ENCODE measurements at places on chromosomes 16 and 17.
A peak's percentile ranks its signal among the peaks of the same experiment; 100 is the strongest.

DNA sequence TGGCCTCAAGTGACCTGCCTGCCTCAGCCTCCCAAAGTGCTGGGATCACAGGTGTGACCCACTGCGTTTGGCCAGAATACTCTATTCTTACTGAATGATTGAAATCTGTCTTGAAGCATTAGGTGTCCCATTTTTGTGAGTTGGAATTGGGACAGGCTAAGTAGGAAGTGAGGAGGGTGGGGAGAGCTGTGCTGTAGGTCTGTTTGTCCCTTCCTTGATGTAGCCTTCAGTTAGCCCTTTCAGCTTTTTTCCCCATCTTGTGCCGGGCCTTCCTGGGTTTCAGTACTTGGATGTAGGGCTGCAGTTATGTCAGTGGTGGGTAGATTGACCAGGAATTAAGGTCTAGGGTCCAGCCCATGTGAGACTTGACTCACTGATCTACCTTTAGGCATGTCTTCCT is 8.7 kb downstream of the PYCARD start:
- DNase-seq, result no peak
- no peak overlapping the region for H3K4me3 ChIP-seq
- no peaks in the 10 kb centered on the region for H3K4me1 ChIP-seq

DNA sequence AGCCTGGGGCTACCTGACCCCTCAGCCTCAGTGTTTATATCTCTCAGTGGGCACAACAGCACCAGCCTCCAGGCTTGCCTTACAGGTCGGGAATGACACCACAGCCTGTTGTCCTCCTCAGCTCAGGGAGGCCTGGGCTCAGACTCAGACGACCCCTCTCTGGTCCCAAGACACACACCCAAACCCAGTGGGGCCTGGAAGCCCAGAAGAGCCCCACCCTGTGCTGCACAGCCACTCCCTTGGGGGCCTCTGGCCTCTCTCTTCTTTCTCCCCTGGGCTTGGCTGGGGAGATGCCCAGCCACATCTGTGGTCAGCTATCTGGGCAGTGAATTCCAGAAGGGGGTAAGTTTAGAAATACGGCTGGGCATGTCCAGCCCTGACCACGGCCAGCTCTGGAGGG is 2.4 kb downstream of the NATD1 start:
- H3K36me3 ChIP-seq, result no peaks in the 10 kb centered on the region
- H3K27ac ChIP-seq, result no peak overlapping the region
- H3K4me3 ChIP-seq, result no peak overlapping the region

- no peak overlapping the region for H3K27ac ChIP-seq
- no peaks in the 10 kb centered on the region for H3K27me3 ChIP-seq
- H3K4me1 ChIP-seq, result no peaks in the 10 kb centered on the region
- H3K36me3 ChIP-seq, result no peaks in the 10 kb centered on the region
- DNase-seq, result no peak
These were observed 214.6 kb downstream of the CCDC182 start for GRCh38 chr17:57530508-57530907.

DNA sequence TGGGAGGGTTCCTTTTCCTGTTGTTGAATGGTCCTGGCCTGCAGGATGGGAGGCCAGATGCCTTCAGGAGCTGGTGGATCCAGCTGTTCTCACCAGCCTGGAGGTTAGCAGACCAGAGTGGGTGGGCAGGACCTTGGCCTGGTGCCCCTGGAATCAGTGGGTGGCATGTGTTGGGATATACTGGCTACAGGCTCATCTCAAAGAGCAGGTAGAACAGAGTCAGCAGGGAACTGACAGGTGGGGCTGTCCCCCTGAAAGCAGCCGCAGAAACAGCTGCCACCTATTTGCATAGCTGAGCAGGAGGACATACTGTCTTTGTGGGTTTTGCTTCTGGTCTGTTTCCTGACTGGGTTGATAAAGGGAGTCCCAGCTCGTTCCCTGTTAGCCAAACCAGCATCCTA is 144.1 kb downstream of the RAB11FIP4 start:
- H3K27ac ChIP-seq, result no peak overlapping the region
- peaks cover 7% of the 10 kb centered on the region for H3K36me3 ChIP-seq
- peaks cover 13% of the 10 kb centered on the region for H3K4me1 ChIP-seq

DNA sequence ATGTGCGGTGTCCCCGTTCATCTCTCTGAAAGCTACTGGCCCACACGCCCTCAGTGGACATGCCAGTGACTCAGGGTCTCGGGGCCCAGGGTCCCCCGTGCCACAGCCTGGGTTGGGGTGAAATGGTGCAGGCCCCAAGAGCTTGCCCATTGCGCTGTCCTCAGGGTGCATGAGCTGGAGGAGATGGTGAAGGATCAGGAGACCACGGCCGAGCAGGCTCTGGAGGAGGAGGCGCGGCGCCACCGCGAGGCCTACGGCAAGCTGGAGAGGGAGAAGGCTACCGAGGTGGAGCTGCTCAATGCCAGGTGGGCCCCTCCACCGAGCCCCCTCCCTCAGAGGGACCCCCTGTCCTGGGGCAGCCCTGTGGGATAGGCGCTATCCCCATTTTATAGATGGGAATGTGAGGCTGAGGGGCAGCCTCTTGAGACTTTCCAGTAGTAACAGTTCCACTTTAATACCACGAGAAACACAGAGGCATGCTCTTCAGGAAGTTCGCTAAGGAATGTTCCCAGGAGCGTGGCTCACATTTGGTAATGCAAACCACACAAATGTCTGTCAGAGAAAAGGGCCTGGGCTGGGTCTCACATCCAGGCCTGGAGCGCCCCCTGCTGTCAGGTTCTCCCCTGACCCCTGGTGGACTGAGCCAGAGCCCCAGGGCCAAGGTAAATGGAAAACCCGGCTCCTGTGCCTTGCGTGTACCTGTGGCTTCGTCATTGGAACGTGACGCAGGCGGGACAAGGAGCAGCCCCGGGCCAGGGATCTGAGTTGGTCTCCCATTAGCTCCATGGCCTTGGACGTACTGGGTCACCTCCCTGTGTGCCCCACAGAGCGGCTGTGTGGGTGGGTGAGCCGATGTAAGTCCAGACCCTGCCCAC is 133.7 kb downstream of the RAB11FIP4 start:
- peaks cover 5% of the 10 kb centered on the region for H3K4me1 ChIP-seq
- H3K36me3 ChIP-seq, result peaks cover 2% of the 10 kb centered on the region
- H3K27me3 ChIP-seq, result no peaks in the 10 kb centered on the region
- DNase-seq, result peak; percentile 21
- H3K4me3 ChIP-seq, result no peak overlapping the region

DNA sequence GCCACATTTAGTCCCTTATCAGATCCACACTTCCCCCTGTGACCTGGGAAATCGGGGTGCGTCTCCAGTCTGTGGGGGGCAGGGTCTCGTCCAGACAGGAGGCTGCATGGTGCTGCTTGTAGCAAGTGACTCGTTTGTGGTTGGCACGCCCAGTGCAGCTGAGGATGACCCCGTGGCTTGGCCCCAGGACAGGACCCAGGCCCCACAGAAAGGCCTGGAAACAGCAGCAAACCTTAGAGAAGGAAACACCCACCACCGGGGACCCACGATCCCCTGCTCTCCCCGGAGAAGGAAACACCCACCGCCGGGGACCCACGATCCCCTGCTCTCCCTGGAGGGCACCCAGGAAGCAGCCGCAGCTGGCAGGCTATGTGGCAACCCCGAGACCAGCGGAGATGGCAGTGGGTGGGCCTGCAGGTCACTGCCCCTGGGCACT is 8.2 kb upstream of the C16orf95 start:
- no peak overlapping the region for H3K27ac ChIP-seq
- H3K27me3 ChIP-seq, result no peaks in the 10 kb centered on the region
- peaks cover 3% of the 10 kb centered on the region for H3K4me1 ChIP-seq
- DNase-seq, result no peak

GRCh38 chr16:11306997-11307638 is 26.0 kb upstream of the PRM1 start:
- H3K4me3 ChIP-seq, result no peak overlapping the region
- peaks cover 3% of the 10 kb centered on the region for H3K4me1 ChIP-seq
- H3K27ac ChIP-seq, result no peak overlapping the region
- H3K36me3 ChIP-seq, result no peaks in the 10 kb centered on the region

DNA sequence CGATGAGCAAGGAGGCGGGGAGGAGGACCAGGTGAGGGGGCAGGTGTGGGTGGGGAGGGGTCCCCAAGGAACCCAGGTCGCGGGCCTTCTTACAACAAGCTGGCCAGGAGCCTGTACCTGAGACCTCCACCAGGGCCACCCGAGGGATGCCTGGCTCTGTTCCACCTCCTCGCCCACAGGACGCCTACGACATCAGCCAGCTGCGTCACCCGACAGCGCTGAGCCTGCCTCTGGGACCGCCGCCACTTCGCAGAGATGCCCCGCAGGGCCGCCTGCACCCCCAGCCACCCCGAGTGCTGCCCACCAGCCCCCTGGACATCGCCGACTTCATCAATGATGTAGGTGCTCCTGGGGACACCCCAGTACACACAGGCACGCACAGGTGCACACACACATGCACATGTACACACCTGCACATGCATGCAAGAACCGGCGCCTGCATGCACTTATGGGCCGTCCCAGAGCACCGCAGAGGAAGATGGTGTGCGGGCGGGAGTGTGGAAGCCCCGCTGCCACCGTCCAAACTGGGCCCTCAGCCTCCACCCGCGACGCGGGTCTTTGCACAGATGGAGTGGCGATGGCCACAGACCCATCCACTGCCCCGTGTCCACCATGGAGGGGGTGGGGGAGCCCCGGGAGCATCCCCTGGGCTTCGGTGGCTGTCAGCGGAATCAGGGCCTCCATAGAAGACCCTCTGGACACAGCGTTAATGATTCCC is 6.6 kb downstream of the SLC22A31 start:
- no peak overlapping the region for H3K27ac ChIP-seq
- peak overlapping the region; percentile 2 for H3K4me3 ChIP-seq
- H3K4me1 ChIP-seq, result no peaks in the 10 kb centered on the region
- no peaks in the 10 kb centered on the region for H3K36me3 ChIP-seq
- DNase-seq, result no peak
- peaks cover 9% of the 10 kb centered on the region for H3K27me3 ChIP-seq

DNA sequence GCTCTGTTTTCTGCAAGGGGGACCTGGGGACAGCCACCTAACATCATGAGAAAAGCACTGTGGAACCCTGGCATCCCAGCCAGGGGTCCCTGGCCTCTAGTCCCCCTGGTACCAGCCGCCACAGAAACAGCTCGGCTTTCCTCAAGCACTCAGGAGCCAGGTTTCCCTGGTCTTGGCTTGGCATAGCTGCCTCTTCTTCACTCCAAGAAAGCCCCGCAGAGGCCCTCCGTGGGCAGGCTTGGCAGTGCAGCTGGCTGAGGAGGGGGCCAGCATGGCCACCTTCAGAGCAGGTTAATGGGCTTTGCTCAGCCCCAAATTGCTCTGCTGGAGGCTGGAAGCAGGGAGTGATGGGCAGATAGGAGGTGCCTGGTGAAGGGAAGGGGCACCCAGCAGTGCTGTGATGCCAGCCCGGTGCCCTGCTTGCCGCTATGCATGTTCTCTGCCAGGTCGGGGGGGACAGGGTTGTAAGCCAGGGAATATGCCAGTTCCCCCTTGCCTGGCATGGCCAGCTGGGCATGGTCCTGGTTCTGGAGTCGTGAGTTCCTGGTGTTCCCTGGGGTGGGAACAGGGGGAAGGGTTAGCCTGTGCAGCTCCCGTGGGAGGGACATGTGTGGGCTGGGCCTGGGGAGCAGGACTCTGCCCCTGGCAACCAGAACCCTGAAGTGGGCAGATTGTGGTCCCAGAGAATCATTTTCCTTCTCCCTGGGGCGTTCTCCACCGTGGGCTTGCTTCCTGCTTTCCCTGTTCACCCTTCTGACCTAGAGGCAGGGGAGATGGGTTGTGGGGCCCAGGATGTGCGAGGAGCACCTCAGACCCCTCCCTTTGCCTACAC is 3.2 kb downstream of the ANKRD13B start:
- no peaks in the 10 kb centered on the region for H3K36me3 ChIP-seq
- H3K27me3 ChIP-seq, result no peaks in the 10 kb centered on the region
- no peak overlapping the region for H3K27ac ChIP-seq
- peaks cover 30% of the 10 kb centered on the region for H3K4me1 ChIP-seq
- DNase-seq, result no peak
- H3K4me3 ChIP-seq, result no peak overlapping the region

DNA sequence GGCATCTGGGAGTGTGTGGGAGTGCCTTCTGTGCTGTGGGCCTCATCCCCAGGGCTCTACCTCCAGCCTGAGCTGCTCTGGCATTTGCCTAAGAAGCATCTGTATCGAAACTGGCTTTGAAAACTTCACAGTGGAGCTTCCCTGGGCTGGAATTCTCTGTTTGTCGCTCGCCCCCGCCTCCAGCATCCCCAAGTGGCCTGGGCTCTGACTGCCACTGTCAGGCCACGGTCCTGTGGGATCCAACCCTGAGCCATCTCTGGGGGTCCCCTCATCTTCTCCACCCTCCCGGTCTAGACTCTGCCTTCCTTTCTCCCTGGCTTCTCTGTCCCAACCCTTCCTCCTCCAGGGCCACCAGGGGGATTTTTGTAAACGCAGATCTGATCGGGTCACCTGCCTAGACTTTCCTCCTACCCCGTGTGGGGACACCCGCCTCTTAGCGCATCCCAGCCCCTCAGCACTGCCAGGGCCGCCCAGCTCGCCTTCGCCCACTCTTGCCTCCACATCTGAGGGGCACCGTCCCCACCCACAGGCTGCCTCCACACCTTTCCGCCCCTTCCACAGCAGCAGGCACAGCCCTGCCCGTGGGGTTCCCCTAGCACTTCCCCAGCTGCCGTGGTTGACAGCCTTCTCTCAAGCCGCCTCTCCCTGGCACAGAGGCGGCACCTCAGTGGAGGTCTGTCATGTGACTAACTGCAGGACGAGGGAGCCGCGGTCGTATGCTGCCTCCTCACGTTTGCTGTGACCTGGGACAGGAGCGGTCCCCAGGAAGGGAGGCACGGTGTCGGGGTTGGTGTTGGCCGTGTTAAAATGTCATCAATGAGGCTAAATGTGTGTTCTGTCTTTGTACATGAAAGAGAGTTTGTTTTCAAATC is 12.0 kb downstream of the TBC1D24 start:
- DNase-seq, result no peak
- H3K27ac ChIP-seq, result no peak overlapping the region
- peaks cover 3% of the 10 kb centered on the region for H3K4me1 ChIP-seq
- H3K36me3 ChIP-seq, result no peaks in the 10 kb centered on the region
- H3K27me3 ChIP-seq, result no peaks in the 10 kb centered on the region

DNA sequence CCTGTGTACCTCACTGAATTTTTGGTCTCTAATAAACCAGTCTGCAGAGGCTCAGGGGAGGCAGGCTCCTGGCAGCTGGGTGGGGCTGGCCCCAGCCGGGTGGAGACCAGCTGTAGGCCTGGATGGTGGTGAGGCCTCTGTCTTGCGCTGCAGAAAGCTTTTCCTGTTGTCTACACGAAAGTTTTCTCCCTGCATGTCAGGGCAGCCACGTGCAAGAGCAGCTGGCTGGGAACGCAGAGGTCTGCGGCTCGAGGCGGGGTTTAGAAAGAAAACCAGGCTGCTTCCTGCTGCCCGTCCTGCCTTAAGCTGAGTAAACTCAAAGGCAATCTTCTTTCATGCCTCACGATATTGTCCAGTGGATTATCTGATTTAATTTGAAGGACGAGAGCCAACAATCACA is 2.4 kb downstream of the SERPINF1 start:
- H3K4me3 ChIP-seq, result no peak overlapping the region
- H3K4me1 ChIP-seq, result peaks cover 34% of the 10 kb centered on the region
- DNase-seq, result no peak

- H3K4me3 ChIP-seq, result peak overlapping the region; percentile 68
- H3K4me1 ChIP-seq, result peaks cover 24% of the 10 kb centered on the region
- no peak for DNase-seq
These were observed 58.0 kb upstream of the GSE1 start for GRCh38 chr16:85554889-85555718.

- no peaks in the 10 kb centered on the region for H3K4me1 ChIP-seq
- H3K36me3 ChIP-seq, result peaks cover 3% of the 10 kb centered on the region
- no peak overlapping the region for H3K4me3 ChIP-seq
These were observed 19.9 kb upstream of the RAB11FIP4 start for GRCh38 chr17:31371511-31372097.

- H3K4me3 ChIP-seq, result no peak overlapping the region
- DNase-seq, result no peak
- no peaks in the 10 kb centered on the region for H3K4me1 ChIP-seq
- no peaks in the 10 kb centered on the region for H3K27me3 ChIP-seq
- no peaks in the 10 kb centered on the region for H3K36me3 ChIP-seq
- no peak overlapping the region for H3K27ac ChIP-seq
These were observed 163.4 kb downstream of the PHKB start for GRCh38 chr16:47624563-47624962.

All from keratinocyte (primary cell).